Heart right ventricle (tissue), 16 donors: ENCODE measurements at places on chromosomes 6 and 20. TPM values are rescaled to one million over a fixed set of nuclear protein-coding genes. Genes with fewer than 3 reads are reported as not detected.

- H3K4me3 ChIP-seq: no peak overlapping the region
- H3K36me3 ChIP-seq: no peaks in the 10 kb centered on the region
- DNase-seq: no peak
- H3K27ac ChIP-seq: no peak overlapping the region
- H3K27me3 ChIP-seq: peaks cover 8% of the 10 kb centered on the region
Observed at GRCh38 chr6:126773112-126773805, 345.2 kb upstream of the RSPO3 start.

Gene TRDN
- polyA plus RNA-seq: 37.6 TPM

- H3K27me3 ChIP-seq: peaks cover 24% of the 10 kb centered on the region
- no peaks in the 10 kb centered on the region for H3K4me1 ChIP-seq
- no peak overlapping the region for H3K4me3 ChIP-seq
- H3K27ac ChIP-seq: no peak overlapping the region
- DNase-seq: no peak
Observed at GRCh38 chr20:46739431-46740213, 30.2 kb downstream of the SLC2A10 start.

Gene HTR1B
- polyA plus RNA-seq: 0.12 TPM

Gene VSTM2L
- 6.9 TPM for polyA plus RNA-seq
